ENCODE measurements at places on chromosomes 16 and 17.
A peak's percentile ranks its signal among the peaks of the same experiment; 100 is the strongest.

DNA sequence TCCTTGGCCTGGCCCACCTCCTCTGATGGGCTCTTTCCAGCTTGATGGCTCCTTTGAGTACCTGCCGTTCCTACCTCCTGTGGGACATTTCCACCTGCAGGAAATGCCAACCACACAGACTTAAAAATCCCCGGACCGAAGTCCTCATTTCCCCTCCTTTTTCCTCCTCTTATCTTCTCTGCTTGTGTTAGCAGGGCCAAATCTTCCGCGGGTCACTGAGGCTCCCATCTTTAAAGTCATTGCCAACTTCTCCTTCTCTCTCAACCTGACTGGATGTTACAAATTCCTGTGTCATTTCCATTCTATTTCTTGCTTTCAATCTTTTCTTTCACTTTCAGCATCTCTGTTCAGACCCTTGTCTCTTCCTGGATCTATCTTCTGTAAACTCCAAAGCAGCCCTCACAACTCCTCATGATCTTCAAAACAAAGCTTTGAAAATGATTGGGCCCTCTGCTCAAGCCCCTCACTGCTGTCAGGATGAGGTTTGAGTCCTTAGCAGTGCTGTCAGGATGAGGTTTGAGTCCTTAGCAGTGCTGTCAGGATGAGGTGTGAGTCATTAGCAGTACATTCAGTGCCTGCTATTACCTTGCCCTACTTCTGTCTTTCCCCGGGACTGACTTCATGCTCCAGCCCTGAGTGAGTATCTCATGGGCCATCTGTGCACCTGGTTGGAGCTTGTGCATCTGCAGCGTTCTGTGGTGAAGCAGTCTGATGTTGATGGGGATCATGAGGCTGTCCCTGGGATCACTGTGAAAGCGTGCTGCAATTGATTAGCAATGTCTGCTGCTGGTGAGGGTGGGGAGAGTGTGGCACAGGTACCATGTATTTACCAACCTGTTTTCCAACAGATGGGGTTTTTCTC lies 100.1 kb downstream of the IRF8 start:
- DNase-seq, result peak; percentile 36

DNA sequence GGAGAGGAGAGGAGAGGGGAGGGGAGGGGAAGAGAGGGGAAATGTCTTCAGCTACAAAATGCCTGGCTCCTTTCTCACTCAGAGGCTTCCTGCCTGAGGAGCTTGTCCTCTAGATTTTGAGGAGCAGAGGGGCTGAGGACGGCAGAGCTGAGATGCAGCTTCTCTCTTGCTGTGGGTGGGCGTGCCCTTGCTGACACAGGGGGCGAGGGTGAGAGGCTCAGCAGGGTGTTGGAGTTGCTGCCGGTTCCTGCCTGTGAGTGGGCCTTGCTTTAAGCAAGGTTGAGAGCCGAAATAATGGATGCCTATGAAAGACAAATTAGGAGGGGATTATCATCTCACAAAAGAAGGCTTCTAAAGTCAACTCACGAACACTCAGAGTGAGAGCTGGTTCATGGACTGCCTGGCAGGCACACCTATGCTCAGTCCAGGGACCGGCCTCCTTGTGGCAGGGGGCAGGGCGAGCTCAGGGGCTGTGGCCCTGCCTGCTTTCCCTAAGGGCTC lies 215.6 kb downstream of the MSI2 start:
- DNase-seq, result no peak

DNA sequence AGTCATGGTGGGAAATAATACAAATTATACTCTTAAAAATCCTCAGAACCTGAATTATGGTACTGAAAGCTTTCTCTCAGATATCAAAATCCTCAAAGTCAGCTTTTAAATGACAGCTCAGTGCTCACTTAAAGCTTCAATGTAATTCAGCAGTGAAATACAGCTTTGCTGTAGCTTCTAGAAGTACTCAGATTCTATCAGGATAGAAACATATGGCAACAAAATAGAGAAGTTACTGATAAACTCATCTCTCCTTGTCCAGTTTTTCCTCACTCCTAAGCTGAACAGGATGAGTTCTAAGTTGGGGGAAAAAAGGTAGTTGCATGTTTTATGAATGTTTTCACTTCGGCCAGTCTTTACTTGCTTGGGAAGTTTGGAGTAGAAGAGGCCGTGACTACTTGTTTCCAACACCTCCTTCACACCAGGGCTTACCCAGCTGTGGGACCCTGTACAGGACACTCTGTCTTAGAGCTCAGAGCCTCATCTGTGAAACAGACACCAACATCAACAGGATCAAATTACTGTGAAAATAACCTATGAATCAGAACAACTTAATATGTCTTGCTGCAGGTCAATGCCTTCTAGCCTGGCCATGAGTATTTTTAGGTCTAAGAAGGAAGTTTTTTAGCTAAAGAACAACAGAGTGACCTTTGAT lies 30.2 kb downstream of the OGFOD1 start:
- no peak for DNase-seq

DNA sequence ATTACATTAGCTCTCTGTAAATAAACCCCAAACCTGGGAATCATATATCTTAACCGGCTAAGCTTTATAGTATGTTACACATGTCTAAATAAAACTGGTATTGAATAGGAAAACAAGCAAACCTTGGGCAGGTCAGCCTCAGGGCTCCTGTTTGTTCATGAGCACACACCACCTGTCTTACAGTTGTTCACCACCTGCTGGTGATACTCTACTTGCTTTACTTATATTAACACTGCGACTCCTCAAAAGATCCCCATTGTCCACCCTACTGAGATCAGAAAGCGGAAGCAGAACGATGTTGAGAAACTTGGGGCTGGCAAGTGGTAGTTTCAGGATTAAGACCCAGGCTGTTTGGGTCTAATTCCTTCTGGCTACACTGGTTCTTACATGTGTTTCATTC lies 16.4 kb downstream of the CDH13 start:
- DNase-seq, result no peak

DNA sequence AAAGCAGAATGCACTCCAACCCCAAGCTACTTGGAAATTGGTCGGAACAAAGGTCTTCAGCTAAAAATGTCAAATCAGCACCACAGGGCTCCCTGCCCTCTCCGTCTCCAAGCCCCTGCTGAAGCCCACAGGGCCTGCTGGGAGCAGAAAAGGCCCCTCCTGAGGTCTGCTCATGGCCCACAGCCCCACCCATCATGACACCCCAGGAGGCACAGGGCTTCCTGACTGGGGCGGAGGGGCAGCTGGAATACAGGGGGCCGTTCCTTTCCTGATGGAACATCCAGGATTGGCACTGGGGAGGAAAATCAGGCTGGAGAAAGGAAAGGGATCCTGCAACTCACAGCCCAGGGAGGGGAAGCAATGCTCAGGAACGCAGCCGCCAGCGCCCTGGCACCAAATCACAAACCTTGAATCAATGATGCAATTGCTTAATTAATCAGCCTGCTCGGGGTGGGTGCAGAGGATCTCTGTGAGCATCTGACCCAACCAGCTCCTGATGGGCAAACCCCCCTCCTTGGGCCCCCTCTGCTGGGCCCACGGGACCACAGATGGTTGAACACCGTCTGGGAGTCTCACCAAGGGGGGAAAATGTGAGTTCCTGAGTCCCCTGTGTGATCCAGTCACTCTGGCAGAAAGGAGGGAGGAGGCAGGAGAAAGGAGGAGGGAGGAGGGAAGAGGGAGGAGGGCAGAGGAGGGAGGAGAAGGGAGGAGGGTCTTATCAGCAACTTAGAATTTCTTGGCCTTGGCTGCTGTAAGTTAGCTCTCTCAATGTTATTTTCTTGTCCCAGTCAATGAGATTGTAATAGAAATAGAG lies 155.5 kb downstream of the ZNF423 start:
- DNase-seq, result no peak

DNA sequence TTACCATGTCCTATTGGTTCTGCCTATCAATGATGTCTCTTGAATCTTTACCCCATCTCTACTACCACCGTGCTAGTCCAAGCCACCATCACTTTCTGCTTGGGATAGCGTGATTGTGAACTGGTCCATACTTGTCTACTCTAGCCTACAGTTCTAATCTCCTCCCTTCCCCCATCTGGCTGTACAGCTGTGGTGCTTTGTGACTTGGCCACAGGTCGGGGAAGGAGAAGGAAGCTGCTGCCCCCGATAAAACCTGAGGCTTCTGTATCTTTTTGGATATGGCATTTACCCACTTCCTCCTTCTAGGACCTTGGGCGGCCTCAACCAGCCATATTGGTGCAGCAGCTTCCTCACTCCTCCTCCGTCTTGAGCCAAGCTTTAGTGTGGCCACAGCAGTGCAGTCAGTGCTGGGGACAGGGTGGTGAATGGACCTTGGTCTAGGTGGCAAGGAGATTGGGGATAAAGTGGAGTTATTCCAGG lies 314 bp upstream of the ITGA2B start:
- DNase-seq, result no peak

GRCh38 chr17:17855976-17856375 lies 19.2 kb upstream of the SREBF1 start:
- no peak for DNase-seq

DNA sequence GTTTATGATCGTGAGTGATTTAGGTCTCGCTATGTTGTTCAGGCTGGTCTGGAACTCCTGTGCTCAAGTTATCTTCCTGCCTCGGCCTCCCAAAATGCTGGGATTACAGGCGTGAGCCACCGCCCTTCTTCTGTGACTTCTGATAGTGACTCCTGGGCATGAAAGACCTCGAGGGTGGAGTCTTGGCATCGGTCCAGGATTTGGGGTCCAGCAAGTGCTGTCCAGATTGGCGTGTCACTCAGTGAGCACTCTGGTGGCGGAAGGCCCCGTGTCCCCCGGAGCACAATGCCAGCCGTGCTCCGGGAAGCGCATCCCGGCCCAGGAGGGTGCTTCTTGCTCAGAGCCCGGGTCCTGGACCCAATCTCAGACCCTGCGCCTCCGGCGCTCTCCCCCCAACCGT lies 6.8 kb downstream of the OR1F1 start:
- no peak for DNase-seq

DNA sequence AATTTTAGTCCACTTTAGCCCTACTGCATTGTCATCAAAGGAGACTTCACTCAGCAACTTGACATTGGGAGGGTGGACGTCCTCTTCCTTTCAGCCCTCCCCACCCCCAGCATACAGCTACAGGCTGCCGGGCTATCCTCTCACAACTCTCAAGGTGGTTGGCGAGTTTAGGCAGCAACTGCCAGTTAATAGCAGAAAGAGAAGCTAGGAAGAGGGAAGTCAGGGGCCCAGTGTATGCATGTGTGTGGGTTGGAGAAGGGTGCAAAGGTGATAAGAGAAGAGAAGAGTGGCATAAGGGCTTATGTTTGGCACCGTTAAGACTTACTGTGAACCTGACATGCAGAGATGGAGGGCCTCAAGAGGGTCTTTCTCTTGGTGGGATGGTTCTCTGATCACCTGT lies 31.8 kb downstream of the CCL4 start:
- no peak for DNase-seq

DNA sequence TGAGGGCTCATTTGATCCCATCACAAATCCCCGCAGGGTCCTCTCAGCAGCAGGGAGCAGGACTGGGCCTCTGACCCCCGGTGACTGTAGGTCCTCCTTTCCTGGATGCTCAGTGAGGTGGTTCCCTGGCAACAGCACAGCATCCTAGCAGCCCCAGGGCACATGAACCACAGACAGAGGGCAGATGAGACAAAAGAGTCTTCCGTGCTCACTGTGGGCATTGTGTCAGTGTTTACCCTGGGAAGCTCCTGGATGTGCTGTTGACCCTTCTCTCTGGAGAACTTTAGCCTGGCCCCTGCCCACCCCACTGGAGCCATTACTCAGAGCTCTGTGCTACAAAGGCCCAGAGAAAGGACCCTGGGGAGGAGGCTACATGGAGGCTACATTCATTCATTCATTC lies 21.7 kb upstream of the TMEM220 start:
- DNase-seq, result no peak

GRCh38 chr17:69592692-69593350 lies 178.3 kb downstream of the MAP2K6 start:
- DNase-seq, result no peak

- peak; percentile 47 for DNase-seq
These were observed 24.0 kb downstream of the SYCE1L start for GRCh38 chr16:77223184-77223583.

- no peak for DNase-seq
These were observed 388.2 kb upstream of the MAF start for GRCh38 chr16:79988721-79989220.

DNA sequence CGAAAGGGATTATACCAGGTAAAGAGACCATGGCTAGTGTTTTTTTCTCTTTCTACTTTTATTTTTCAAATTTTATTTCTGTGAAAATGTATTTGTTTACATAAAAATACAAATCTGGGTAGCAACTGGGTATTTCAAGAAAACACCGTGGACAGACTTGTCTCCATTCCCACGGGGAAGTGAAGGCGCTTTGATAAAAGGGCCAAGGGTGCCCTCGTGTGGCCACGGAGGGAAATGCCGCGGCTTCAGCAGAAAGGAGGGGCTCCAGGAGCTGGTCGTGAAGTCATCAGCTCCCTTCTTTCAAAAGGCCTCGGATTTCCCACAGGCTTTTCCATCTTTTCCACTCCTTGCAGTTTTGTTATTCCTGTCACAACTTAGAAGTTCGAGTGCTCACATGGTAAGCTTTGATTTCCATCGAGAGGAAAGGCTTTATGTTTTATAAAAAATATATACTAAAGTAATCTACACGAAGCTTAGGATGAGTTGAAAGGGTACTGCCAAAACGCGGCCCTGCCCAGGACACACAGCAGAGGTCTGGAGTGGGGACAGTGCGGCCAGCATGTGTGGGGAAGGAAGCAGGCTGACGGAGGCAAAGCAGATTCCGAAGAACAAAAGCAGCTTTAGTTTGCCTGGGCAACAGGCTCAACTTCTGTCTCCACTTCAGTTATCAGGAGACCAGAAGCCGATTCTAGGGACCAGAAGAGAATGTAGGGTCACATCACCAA lies 15.3 kb upstream of the MNT start:
- peak; percentile 89 for DNase-seq

- no peak for DNase-seq
These were observed 2.2 kb upstream of the DLX4 start for GRCh38 chr17:49966767-49967166.

Measured in activated CD4-positive, alpha-beta T cell treated with anti-CD3 and anti-CD28 coated beads, Interleukin-2, Interleukin-6, amounts not matched to agents 100 ng/mL and 50 ng/mL, durations not matched to agents 16 hours and 8 hours (primary cell).